ENCODE measurements at places on chromosomes 6 and 20.
A peak's percentile ranks its signal among the peaks of the same experiment; 100 is the strongest.

- DNase-seq, result no peak
Observed at GRCh38 chr20:34367155-34367554, 4.1 kb downstream of the ITCH start.

DNA sequence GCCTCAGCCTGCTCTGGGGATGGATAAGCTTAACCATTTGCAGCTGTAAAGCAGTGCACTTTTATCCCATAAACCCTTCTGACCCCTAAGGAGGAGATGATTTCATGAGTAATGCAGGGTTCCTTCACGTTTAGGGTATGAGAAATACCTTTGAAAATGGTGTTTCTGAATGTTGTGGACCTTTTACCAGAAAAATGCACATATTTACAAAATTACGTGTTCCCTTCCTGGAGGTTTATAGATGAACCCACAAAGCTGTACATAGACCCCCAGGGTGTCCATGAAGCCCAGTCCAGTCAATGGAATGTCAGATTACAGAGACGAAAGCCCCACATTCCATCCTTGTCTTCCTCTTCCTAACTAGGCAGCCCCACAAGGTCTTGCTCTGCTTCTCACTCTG, 78.6 kb upstream of the INSM1 start:
- no peak for DNase-seq

DNA sequence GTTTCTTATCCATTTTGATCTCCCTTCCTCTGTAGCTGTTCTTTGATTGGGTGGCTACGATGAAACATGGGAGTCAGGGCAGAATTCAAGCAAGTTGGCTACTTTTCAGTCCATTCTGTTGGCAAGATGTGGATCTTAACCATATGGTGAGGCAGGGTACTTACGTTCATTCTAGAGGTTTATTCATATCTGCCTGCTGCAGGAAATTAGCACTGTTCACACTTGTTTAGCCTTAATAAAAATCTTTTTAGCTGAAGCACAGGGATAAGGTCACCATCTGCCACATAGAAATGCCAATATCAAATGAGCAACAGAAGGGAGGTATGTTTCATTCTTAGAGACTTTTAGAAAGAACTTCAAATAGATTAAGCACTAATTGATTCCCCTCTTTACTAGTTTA, 83.9 kb downstream of the GRIK2 start:
- DNase-seq, result no peak

DNA sequence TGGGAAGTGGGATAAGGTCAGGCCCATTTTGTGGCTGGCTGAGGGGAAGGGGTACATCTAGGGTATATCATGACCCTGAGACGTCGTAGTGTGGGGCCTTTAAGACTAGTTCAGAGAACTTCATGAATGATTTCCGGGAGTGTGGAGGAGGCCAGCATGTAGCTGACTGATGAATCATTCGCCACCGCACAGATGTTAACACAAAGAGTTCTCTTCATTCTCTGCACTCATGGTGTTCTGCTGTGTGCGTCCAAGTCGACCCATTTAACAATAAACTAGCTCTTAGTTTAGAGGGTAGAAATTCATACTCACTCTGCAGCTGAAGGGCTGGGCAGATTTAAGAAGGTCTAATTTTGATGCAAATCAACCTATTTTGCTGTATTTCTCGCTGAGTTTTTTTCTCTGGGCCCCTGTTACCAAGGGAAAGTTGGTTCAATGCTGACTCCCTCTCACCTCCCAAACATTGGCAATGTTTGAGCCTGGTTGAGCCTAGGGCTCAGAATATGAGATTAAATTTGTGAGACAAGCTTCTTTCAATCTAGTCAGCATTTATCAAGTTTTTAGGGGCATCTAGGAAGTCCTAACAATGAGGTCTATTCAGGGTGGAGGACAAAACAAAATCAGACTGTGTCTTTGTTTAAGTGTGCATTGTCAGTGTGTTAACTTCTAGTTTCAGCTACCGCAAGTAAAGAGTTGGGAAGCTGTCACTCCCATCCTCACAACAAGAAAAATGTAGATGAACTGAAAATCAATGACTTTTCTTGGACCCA, 106.8 kb upstream of the CBLN4 start:
- no peak for DNase-seq

- no peak for DNase-seq
Observed at GRCh38 chr6:128259029-128259724, 261.2 kb downstream of the PTPRK start.

GRCh38 chr6:105024803-105025202, 67.9 kb downstream of the LIN28B start:
- DNase-seq, result no peak

DNA sequence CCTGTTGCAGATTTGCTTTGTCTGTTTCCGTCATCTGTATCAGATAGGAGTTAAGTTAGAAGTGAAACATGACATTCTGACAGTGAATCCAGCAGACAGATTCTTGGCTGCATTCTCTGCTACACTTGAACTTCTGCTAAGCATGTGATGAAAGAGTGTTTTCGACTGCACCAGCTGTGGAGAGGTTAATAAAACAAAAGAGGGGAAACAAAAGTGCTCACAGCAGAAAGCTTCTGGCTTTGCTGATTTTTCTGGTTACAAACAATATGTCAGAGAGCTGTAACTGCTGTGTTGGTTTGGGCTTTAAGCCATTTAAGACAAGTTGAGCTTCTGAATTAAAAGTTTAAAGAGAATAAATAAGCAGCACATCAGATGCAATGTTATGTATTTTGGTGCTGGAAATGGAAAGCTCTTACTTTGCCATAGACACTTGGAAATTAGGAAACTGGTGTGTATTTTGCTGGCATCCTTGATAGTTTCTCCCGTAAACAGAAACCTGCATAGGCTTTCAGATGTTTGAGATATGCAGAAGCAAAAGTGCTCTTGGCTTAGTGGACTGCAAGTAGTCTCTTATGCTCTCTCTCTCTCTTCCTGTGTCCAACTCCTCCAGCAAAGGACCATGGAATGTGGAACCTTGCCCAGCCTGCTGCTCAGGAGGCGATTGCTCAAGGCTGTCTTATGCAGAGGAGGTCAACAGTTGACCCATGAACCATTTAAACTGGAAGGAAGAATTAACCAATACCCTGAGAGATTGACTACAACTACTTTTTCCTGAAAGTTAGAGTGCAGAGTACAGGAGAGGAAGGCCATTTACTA, 104.9 kb downstream of the RPS12 start:
- no peak for DNase-seq

DNA sequence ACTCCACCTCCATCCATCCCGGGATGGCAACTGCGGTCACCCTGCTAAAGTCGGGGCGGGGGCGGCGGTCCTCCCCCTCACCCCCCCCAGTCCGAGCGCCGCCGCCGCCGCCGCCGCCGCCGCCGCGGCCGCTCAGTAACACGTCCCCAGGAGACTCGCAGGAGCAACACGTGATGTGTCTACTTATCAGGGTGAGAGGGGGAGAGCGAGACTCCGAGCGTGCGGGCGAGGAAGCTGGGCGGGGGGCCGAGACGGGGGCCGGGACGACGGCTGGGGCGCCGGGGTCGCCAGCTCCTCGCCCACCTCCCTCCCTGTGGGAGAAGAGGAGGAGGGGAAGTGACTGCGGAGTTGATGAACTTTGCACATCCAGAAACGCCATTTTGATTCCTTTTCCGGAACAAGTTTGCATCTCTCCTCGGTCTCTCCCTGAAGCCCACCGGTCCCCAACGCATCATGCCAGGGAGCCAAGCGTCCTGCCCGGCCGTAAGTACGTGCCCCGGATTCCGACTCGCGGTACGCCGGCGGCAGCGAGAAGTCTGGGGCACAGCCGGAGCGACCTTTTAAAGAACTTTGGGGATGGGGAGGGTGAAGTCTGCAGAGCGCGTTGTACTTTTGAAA, at the start of gene RREB1:
RREB1 (plus strand) TSS at position 384 of the 618 bp plus-strand sequence. CDS start 73,951 bp downstream, outside the sequence.
- DNase-seq, result peak; percentile 56

DNA sequence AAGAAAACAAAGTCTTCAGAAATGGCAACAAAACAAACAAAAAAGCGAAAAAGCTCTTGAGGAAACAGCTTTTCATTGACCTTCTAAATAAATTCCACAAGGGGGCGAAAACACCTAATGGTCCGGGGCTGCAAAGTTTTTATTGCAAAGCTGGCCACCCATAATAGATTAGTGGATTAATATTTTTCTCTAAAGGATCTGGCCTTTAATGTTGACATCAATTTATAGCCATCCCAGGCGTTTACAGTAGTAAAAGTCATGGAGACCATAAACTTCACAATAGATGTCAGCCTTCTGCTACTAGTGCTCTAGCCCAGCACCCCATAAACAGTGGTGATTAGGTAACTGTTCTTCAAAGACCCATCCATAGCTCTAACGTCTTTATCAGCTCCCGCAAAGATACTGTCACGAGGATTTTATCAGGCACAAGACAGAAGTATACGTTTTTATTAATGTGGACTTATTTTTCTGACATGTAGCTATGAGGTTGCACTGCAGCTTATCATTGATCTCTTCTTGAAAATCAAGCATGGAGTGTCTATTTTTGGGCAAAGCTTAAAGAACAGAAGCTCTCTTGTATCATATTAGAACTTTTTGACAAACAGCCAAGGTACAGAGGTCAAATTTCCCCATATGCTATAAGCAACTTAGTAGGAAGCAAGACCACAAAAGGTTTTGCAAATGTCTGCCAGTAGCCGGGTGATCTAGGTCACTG, 4.7 kb downstream of the CITED2 start:
- DNase-seq, result no peak

- DNase-seq, result no peak
Observed at GRCh38 chr6:135233686-135234491, 52.8 kb downstream of the MYB start.

DNA sequence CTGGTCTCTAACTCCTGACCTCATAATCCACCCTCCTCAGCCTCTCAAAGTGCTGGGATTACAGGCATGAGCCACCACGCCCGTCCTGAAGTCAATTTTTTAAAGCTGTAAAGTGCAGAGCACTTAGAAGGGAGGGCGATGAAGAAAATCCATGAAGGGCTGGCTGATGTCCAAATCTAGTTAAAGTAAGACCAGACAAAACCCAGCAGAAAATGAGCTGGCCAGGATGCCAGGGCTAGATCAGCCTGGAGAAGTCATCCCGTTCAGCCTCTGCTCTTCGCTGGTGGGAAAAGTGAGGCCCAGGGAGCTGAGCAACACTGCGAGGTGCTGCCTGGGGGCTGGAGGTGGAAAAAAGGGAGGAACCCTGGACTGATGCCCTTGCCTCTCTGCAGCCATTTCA, 3.1 kb downstream of the BPIFB4 start:
- no peak for DNase-seq

DNA sequence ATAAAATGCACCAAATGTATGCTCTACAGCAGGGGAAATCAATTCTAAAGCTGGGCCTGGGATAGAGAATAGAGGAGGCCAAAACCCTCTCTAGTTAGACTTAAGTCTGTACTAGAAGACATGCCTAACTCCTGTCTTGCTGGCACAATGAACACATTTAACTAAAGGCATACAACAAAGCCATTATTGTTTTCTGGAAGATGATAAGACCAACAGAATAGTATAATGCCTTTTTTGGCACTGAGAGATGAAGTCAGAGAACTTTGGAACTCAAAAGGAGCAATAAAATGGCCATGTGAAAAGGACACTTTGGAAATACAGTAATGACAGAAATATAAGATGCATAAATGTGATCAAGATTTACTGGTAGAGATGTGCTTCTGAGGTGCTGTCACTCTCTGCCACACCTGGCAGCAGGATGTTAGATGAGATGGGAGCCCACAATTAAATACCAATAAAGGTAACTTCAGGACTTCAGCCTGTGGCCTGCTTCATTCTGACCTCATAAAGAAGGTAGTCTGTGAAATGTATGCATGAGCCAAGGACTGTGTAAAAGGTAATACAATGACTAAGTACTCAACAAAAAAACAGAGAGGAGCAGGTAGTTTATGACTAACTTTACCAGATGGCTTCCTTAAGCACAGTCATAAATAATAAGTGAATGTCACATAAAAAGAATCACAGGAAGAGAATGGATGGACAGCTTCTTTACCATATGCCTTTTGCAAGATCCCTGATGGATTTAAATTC, 333.4 kb downstream of the BCKDHB start:
- no peak for DNase-seq

- no peak for DNase-seq
Observed at GRCh38 chr20:34579191-34579978, 20.9 kb downstream of the MAP1LC3A start.

GRCh38 chr6:32177183-32177787, 920 bp upstream of the RNF5 start:
- no peak for DNase-seq

GRCh38 chr6:3471286-3471685, 14.4 kb upstream of the SLC22A23 start:
- DNase-seq, result no peak

GRCh38 chr6:36216559-36216958, 20.0 kb downstream of the BRPF3 start:
- DNase-seq, result no peak

DNA sequence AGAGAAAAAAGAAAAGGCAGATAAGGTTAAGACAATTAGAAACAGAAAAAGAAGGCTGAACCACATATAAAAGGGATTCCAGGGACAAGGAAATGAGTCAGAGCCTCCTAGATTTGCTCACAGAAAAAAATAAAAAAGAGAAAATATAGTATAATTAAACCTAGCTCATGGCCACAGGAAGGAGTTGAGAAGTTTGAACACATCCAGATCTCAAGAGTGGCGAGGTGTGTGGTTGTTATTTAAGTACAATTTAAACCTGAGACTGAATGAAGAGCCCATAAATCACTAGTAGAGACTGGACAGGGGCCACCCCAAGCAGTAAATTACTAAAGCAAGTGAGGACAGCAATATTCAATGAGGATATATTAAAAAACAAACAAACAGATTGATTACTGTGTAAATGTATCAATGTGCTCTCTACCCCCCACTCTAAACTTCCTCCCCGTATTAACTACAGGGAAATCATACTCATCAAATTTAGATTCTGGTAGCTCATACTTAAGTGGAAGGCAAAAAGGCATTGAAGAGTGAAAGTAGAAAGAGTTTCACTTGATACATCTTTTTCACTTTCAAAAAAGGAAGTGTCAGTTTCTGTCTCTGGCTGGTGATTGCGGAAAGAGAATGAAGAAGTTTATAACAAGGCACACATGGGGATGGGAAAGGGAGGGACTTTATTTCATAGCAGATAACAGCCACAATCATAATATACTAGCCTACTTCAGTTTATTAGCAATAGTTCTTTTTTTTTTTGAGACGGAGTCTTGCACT, 49.3 kb upstream of the SCAF8 start:
- DNase-seq, result no peak

DNA sequence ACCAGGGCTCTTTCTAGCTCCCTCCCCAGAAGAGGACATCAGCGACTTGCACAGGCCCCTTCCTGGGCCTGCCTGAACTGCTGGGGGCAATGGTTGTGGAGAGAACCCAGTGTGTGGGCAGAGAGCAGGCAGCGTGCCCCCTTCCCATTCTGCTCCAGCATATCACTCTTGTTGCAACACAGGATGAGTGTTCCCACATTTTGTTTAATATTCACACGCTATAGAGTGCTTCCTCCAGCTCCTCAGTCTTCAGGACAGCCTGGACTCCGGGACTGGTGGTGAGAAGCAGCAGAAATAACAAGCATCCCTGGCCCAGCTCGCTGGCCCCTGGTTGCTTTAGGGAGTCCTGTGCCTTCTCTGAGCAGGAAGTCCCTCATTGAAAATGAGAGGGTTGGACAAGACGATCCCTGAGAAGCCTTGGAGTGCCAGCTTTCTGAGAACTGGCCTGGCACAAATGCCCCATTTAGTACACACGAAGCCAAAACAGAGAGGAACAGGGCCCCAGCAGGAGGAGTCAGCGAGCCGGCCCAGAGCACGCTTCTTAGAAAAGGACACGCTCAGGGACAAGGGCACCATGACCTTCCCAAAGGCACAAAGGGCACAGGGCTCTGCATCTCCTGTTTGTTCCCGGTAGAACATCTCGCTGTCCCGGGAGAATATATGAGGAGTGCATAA, 84.2 kb upstream of the FOXC1 start:
- DNase-seq, result no peak

GRCh38 chr6:38348371-38348770, 291.4 kb downstream of the BTBD9 start:
- DNase-seq, result no peak
